Osteocyte (in vitro differentiated cells): ENCODE measurements at places on chromosomes 1 and 21. TPM values are rescaled to one million over a fixed set of nuclear protein-coding genes. Genes with fewer than 3 reads are reported as not detected.
A peak's percentile ranks its signal among the peaks of the same experiment; 100 is the strongest.

DNA sequence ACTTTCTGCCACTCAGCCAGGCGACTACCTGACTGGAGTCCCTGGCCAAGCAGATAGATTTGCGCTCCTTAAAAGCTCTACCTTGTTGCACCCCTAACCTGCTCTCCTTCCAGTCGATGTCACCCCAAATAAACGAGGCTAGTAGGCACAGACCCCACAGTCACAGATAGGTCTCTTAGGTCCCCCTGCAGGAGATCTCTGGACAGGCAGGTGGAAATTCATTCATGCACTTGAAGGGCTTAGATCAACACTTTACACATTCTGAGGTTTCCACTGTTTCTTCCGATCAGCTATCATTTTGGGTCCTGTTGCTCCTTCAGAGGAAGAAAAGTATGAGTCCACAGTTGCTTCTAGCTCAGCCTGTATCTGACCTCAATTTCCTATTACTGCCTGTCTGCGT lies 272.6 kb upstream of the FMN2 start:
- peaks cover 3% of the 10 kb centered on the region for H3K27me3 ChIP-seq
- DNase-seq: no peak
- H3K36me3 ChIP-seq: no peaks in the 10 kb centered on the region

DNA sequence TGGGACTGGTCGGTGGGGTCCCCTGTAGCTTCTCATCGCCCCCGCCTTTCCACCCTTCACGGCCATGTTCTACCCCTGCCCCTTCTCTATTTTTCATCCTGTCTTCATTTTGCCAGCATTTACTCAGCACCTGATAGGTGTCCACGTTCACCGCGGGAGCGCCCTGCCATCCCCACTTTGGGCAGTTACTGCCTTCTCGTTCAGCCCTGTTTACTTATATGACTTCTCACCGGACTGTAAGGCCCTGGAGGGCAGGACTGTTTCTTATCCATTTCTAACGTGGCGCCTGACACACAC lies 380 bp downstream of the MFN2 start:
- peak overlapping the region; percentile 85 for H3K4me3 ChIP-seq
- peak overlapping the region; percentile 94 for H3K27ac ChIP-seq
- H3K4me1 ChIP-seq: peaks cover 38% of the 10 kb centered on the region
- DNase-seq: no peak

PLA2G2C gene
- not detected in 2 replicates for total RNA-seq

GRCh38 chr1:160108888-160109662 lies 6.5 kb upstream of the ATP1A2 start:
- H3K27ac ChIP-seq: peak overlapping the region; percentile 4
- no peak for DNase-seq
- H3K4me3 ChIP-seq: no peak overlapping the region
- no peaks in the 10 kb centered on the region for H3K36me3 ChIP-seq
- peaks cover 51% of the 10 kb centered on the region for H3K27me3 ChIP-seq
- H3K4me1 ChIP-seq: peaks cover 44% of the 10 kb centered on the region

DEDD gene
- total RNA-seq: 40.8 and 43.1 TPM in 2 replicates

DNA sequence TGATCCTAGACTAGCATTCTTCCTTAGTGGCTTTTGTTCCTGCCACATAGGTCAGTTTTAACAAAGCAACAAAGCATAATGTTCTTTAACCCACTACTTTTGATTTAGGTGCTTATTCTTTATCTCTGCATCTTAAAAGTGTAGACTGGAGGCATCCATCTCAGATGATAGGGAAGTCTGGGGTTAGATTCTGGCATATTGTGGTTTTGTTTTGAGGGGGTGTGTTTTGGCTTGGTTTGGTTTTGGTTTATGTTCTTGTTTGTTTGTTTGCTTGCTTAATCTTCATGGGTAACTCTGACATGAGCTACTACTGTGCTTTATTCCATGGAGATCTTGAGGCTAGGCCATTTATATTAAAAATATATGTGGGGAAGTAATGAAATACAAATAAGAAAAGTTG lies 40.3 kb upstream of the MYOCOS start:
- H3K36me3 ChIP-seq: peaks cover 61% of the 10 kb centered on the region
- no peaks in the 10 kb centered on the region for H3K4me1 ChIP-seq
- H3K27ac ChIP-seq: no peak overlapping the region

DNA sequence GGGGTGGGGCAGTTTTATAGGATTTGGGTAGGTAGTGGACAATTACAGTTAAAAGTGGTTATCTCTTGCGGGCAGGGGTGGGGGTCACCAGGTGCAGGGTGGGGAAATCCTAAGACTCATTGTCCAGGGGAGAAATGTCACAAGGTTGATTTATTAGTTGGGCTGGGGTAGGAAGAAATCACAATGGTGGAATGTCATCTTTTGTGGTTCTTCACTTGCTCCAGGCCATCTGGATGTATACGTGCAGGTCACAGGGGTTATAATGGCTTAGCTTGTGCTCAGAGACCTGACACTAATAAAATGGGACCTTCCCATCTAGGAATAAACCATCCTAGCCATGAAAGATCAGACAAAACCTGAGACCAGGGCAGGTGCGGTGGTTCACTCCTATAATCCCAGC lies 11.5 kb downstream of the TEX46 start:
- no peak for DNase-seq
- H3K27me3 ChIP-seq: peaks cover 9% of the 10 kb centered on the region
- H3K36me3 ChIP-seq: no peaks in the 10 kb centered on the region
- no peak overlapping the region for H3K4me3 ChIP-seq

- no peaks in the 10 kb centered on the region for H3K27me3 ChIP-seq
- peaks cover 4% of the 10 kb centered on the region for H3K36me3 ChIP-seq
- no peak overlapping the region for H3K4me3 ChIP-seq
- DNase-seq: no peak
- peaks cover 2% of the 10 kb centered on the region for H3K4me1 ChIP-seq
- no peak overlapping the region for H3K27ac ChIP-seq
Observed at GRCh38 chr1:8747879-8748825, 69.3 kb downstream of the RERE start.

GRCh38 chr1:60078182-60078581 lies 4.6 kb upstream of the C1orf87 start:
- H3K27ac ChIP-seq: peak overlapping the region; percentile 61
- DNase-seq: no peak
- no peaks in the 10 kb centered on the region for H3K36me3 ChIP-seq
- no peak overlapping the region for H3K4me3 ChIP-seq

DNA sequence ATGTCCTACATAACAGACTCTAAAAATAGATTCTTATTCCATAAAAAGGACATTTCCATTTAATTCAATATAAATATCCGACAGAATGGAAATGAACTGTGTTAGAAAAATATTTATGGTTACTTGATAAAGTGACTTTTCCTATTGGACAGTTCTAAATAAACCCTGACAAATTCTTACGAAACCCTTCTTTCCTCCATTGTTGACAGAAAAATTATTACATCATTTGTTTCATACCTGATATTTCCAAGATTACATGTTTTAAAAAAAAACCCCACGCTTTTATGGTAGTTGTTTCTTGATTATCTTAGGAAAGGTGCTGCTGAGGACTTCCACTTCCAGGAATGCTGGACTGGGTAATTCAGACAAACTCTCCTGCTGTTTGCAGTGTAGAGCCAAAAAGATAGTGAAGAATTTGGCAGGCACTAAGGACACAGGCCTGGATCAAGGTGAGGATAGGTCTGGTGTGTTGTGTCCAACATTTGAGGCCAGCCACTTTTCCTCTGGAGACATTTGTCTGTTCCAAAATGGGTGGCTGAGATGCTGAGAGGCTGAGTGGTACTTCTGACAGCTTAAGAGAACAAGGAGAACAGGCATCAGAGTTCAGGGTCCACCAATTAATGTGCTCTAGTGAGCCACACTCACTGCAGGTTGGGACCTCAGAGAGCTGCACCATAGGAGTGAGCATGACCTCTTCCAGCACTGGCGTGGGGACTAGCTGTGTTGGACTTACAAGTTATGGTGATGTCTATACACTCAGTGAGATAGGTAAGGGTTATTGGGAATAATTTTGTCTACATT lies 7.0 kb upstream of the C1orf116 start:
- H3K4me1 ChIP-seq: peaks cover 5% of the 10 kb centered on the region
- H3K27me3 ChIP-seq: peaks cover 13% of the 10 kb centered on the region
- H3K36me3 ChIP-seq: peaks cover 5% of the 10 kb centered on the region

SDHB gene
- total RNA-seq: 56.5 and 69.0 TPM in 2 replicates

GRCh38 chr1:201219481-201220387 lies 29.1 kb downstream of the IGFN1 start:
- DNase-seq: no peak
- H3K4me1 ChIP-seq: no peaks in the 10 kb centered on the region
- no peak overlapping the region for H3K27ac ChIP-seq
- H3K27me3 ChIP-seq: peaks cover 11% of the 10 kb centered on the region
- H3K4me3 ChIP-seq: no peak overlapping the region

GBP3 gene
- 16.2 and 18.3 TPM in 2 replicates for total RNA-seq

DNA sequence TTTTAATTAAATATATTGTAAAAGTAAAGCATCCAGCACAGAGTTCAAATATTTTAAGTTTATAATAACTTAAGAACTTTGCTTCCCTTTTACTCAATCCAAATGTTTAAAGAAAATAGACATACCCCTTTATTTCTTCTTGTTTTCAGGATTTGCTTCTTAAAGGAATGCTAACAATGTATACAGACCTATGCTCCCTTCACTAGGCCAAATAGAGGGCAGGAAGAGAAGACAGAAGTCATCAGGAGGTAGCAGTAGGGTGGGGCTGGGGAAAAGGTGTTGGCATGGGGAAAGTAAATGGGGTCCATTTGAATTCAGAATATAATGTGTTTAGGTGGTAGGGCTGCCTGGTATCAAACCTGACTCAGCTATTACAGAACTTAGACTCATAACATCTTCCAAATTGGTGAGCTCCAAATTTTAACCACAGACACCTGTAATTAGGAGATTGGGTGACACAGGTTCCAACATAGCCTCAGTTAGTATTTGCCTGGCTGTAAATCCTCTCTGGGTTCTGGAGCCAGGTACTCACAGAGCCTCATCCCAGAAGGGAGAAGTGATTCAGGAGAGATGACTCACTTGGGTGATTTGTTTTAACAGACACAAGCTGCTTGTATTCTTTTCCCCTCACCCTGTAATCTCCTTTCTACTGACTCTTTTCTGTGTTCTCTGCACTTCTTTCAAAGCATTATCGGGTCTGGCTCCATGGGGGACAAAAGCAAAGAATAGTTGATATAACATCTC lies 60.1 kb upstream of the DUSP10 start:
- peaks cover 5% of the 10 kb centered on the region for H3K36me3 ChIP-seq
- DNase-seq: peak; percentile 8
- H3K27me3 ChIP-seq: peaks cover 2% of the 10 kb centered on the region
- H3K4me1 ChIP-seq: no peaks in the 10 kb centered on the region

DNA sequence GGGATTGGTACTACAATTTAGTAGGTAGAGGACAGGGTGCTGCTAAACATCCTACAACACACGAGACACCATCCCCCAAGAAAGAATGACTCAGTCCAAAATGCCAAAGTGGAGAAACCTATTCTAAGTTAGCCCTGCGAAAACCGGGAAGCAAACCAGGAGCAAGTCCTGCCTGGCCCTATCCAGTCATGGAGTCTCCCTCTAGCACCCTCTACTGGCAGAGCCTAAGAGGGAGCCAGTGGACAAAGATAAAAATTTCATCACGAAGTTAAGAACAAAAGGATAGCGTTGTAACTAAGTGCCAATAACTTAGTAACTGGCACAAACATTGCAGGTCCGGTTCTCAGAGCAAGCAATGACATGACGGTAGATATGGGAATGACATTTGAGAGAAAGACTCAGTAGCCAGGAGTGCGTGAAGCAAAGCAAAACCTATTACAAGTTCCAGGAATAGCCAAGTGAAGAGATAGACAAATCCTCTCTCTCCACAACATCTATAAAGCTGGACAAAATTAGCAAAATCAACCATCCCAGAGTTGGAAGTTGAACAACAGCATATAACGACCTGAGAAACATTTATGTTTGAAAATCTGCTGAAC lies 383.5 kb downstream of the OMA1 start:
- no peaks in the 10 kb centered on the region for H3K36me3 ChIP-seq
- DNase-seq: no peak
- no peaks in the 10 kb centered on the region for H3K27me3 ChIP-seq

- no peaks in the 10 kb centered on the region for H3K27me3 ChIP-seq
- H3K4me3 ChIP-seq: no peak overlapping the region
- H3K4me1 ChIP-seq: no peaks in the 10 kb centered on the region
- no peak overlapping the region for H3K27ac ChIP-seq
- DNase-seq: no peak
Observed at GRCh38 chr1:152537496-152537895, 23.2 kb downstream of the CRCT1 start.

DNA sequence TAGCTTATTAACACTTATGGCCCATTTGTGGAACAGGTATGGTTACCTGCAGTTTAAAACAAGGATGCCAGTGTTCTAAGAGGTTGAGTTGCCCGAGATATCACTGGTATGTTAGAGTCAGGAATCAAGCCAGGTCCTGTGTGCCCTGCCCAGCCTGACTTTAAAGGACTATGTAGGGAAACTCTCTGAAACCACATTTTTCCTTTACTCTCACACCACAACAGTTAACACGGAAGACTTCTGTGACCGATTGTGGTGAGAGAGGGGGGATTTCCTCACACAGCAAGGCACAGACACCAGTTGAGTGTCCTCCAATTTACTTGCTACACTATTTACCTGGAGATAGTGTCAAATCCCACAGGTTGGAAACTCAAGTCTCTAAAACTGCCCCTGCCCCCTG lies 47.8 kb downstream of the UCK2 start:
- peaks cover 8% of the 10 kb centered on the region for H3K36me3 ChIP-seq
- peaks cover 14% of the 10 kb centered on the region for H3K4me1 ChIP-seq

DNA sequence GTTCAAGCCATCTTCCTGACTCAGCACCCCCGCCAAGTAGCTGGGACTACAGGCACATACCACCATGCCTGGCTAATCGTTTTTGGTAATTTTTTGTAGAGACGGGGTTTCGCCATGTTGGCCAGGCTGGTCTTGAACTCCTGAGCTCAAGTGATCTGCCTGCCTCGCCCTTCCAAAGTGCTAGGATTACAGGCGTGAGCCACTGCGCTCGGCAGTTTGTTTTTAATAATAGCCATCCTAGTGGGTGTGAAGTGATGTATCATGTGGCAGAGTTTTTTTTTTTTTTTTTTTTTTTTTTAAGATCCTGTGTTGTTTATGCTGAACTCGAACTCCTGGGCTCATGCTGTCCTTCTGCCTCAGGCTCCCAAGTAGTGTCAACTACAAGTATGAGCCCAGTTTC lies 51.8 kb downstream of the SPEN start:
- H3K4me1 ChIP-seq: peaks cover 28% of the 10 kb centered on the region
- H3K4me3 ChIP-seq: no peak overlapping the region
- no peak for DNase-seq
- H3K36me3 ChIP-seq: peaks cover 6% of the 10 kb centered on the region
- H3K27ac ChIP-seq: peak overlapping the region; percentile 25

DNA sequence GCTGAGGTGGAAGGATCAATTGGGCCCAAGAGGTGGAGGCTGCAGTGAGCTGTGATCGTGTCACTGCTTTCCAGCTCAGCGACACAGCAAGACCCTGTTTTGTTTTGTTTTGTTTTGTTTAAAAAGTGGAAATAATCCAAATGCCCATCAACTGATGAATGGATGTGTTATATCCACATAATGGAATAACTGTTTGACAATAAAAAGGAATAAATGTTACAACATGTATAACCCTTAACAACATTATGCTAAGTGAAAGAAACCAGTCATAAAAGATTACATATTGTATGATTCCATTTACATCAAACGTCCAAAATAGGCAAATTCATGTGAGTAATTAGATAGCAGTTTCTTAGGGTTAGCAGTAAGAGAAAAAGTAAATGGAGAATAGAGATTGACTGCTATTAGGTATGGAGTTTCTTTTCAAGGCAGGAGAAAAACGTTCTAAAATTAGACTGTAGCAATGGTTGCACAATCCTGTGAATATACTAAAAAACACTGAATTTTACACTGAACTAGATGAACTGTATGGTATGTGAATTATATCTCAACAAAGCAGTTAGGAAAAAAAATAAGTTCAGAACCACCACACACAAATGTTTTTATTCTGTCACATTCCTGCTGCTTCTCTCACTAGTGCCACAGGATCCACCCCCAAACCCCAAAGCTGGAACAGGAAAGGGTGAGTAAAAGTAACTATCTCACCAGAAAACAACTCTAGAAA lies 15.7 kb downstream of the FOXJ3 start:
- no peak for DNase-seq
- no peak overlapping the region for H3K4me3 ChIP-seq
- peak overlapping the region; percentile 81 for H3K27ac ChIP-seq
- no peaks in the 10 kb centered on the region for H3K27me3 ChIP-seq
